Liver (tissue), 10 donors: ENCODE measurements at places on chromosomes 12 and 14. TPM values are rescaled to one million over a fixed set of nuclear protein-coding genes. Genes with fewer than 3 reads are reported as not detected.

GALNT9 gene
- total RNA-seq: 0.09 TPM

OVCH1 gene
- total RNA-seq: 0.08 TPM

FZD10 gene
- total RNA-seq: not detected

- no peaks in the 10 kb centered on the region for H3K27me3 ChIP-seq
- peak overlapping the region; percentile 53 for H3K4me3 ChIP-seq
- H3K27ac ChIP-seq: no peak overlapping the region
- no peaks in the 10 kb centered on the region for H3K36me3 ChIP-seq
- peaks cover 5% of the 10 kb centered on the region for H3K4me1 ChIP-seq
- peak; percentile 74 for DNase-seq
Observed at GRCh38 chr14:80954687-80955299, 628 bp upstream of the TSHR start.

- H3K4me3 ChIP-seq: no peak overlapping the region
- DNase-seq: no peak
- no peak overlapping the region for H3K27ac ChIP-seq
- no peaks in the 10 kb centered on the region for H3K4me1 ChIP-seq
- no peaks in the 10 kb centered on the region for H3K36me3 ChIP-seq
Observed at GRCh38 chr12:130280231-130280630, 57.5 kb upstream of the PIWIL1 start.

DNA sequence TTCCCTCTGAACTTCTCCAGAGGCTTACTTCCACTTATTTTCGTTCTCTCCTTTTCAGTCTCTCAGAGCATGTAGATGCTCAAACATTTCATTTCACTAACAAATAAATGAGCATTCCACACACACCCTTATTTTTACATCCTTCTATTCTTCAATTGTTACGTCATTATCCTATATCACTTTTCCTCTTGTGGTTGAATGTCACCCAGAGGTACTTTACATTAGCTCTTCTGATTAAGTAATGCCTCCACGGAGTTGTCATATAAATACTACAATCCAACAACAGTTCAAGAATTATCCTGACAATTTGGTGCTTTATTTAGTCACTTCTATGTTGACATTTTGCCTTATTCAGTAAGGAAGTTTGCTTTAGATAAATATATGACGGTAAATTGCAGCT lies 18.4 kb downstream of the FAR2 start:
- no peaks in the 10 kb centered on the region for H3K36me3 ChIP-seq
- DNase-seq: no peak
- no peaks in the 10 kb centered on the region for H3K4me1 ChIP-seq
- H3K4me3 ChIP-seq: no peak overlapping the region
